Naive thymus-derived CD8-positive, alpha-beta T cell (primary cell): ENCODE measurements at places on chromosomes 5 and 9. TPM values are rescaled to one million over a fixed set of nuclear protein-coding genes. Genes with fewer than 3 reads are reported as not detected.

GRCh38 chr9:110468950-110469349 is 110.6 kb downstream of the SVEP1 start:
- no peak for DNase-seq
- H3K27ac ChIP-seq: no peak overlapping the region
- no peaks in the 10 kb centered on the region for H3K36me3 ChIP-seq
- no peak overlapping the region for H3K4me3 ChIP-seq
- H3K4me1 ChIP-seq: no peaks in the 10 kb centered on the region

DNA sequence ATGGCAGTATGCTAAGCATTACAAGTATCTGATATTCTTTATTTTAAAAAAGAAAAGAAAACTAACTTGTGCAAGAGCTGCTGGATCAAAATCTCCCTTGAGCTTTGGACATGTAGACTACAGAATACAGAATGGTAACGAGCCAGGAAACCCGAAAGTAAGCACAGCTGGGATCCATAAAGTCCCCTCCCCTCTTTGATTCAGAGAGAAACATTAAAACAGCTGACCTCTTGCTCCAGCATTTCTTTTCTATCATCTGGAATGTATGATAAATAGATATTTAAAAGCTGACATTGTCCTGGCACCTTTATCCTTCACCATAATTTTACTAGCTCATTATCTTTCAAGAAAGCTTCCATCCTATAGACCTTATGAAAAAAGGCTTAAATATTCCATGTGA is 28.2 kb upstream of the LPAR1 start:
- no peak overlapping the region for H3K4me3 ChIP-seq
- peaks cover 3% of the 10 kb centered on the region for H3K27me3 ChIP-seq
- no peak for DNase-seq
- no peaks in the 10 kb centered on the region for H3K4me1 ChIP-seq
- no peaks in the 10 kb centered on the region for H3K36me3 ChIP-seq

DNA sequence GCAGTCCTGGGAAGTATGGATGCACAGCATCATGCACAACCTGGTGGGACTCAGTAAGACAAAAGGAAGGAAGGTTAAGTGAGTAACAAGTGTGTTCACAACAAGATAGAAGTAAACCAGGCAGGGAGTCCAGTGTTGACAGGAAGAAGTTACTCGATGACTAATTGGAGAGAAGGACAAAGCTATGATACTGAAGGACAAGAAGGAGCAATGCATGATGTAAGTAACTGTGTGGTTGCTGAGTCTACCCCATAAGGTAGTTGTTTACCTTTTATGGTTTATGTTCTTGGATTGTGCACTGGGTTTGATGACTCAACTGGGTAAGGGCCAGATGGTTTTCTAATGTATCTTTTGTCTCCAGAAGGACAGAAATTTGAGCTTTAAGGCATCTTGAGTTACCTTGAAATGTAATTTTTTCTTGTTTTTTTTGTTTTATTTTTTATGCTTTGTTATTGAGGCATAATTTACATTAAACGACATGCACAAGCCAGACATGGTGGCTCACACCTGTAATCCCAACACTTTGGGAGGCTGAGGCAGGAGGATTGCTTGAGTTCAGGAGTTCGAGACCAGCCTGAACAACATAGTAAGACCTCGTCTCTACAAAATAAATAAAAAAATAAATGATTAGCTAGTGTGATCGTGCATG is 89.2 kb upstream of the CAST start:
- H3K27me3 ChIP-seq: no peaks in the 10 kb centered on the region
- H3K27ac ChIP-seq: no peak overlapping the region
- H3K4me1 ChIP-seq: no peaks in the 10 kb centered on the region
- H3K4me3 ChIP-seq: no peak overlapping the region
- DNase-seq: no peak
- no peaks in the 10 kb centered on the region for H3K36me3 ChIP-seq

DNA sequence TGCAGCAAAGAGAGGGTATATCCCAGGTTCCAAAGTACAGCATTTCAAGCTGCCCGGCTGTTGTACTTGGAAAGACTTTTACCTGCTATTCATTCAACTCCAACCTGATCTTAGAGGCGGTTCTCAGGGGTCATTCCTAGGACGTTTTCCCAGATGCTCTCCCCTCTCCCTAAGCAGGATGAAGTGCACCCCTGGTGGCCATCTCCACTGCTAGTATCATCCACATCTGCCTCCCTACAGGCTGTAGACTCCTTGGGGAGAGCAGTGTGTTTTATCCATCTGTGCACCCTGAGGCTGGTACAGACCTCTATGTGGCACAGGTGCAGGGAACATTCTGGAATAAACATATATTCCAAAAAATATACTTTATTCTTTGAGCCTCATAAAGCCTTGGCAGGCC is 56.8 kb downstream of the PTPN3 start:
- H3K27ac ChIP-seq: peak overlapping the region; percentile 43
- H3K36me3 ChIP-seq: no peaks in the 10 kb centered on the region
- DNase-seq: no peak

DNA sequence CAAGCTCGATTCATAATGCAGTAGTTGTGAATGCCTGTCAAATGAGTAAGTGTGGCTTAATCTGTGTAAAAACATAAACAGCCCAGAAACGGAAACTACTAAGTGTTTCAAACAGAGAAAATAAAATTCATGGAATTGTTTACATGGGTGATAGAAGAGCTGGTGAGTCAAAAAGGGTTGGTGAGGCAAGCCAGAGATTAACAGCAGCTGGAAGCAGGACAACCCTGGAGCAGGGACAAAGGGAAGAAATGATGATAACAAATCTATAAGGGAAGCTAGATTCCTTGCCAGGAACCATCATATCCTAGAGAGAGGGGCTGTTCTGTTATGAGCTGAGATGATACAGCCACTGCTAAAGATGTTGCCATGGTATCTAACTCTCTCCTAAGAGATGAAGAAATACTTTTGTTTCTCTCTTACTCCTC is 18.0 kb upstream of the PRR16 start:
- H3K36me3 ChIP-seq: no peaks in the 10 kb centered on the region
- DNase-seq: no peak
- H3K4me3 ChIP-seq: no peak overlapping the region
- H3K4me1 ChIP-seq: no peaks in the 10 kb centered on the region
- H3K27ac ChIP-seq: no peak overlapping the region

DNA sequence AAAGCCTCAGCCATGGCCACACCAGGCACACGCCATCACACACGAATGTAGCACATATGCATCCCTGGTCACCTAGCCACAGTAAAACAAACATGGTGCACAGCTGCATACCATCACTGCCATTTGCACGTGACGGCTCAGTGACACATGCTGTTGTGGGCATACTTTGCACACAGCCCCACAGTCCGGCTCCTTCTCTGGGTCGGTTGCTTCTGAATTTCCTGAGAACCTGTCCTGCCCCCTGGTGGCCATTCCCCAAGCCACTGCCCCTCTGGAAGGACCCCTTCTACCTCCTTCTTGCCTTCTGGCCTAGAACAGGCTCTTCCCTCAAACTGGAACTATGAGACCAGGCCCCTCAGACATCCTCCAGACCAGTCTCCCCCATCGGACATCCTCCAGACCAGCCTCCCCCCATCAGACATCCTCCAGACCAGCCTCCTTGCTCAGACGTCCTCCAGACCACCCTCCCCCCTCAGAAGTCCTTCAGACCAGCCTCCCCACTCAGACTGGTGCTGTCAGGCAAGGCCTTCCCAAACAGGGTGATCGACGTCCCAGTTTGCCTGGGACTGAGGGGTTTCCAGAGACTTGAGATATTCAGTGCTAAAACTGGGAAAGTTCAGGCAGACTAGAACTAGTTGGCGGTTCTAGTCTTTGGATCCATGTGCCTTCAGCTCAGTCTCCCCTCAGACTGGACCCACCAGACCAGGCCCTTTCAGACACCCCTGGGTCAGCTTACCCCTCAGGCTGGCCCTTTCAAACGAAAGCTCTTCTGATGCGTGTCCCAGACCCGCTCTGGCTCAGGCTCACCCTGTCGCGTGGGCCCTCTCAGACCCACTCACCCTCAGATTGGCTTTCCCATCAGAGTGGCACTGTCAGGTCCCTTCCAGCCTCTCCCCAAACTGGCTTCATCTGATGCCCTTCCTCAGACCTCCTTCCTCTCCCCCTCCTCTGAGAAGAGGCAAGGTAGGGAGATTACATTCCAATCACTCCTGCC is 24.3 kb upstream of the ENHO start:
- no peaks in the 10 kb centered on the region for H3K4me1 ChIP-seq
- no peak overlapping the region for H3K4me3 ChIP-seq

DNA sequence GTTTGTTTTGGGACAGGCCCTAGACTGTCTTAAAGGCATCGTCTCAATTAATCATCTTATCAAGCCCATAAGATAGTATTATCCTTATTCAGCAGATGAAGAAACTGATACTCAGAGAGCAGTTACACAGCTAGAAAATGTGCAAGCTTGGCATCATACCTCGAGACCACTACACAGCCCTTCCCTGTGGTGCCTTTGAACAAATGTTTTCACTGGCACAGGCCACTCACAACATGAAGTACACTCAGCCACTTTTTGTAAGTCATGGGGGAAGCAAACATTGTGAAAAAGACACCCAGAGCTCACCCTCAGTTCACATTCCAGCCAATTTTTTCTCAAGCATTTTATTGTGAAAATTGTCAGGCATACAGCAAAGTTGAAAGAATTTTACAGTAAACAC is 122.5 kb downstream of the WDR41 start:
- no peaks in the 10 kb centered on the region for H3K27me3 ChIP-seq
- no peaks in the 10 kb centered on the region for H3K36me3 ChIP-seq
- H3K4me1 ChIP-seq: no peaks in the 10 kb centered on the region
- H3K27ac ChIP-seq: no peak overlapping the region
- DNase-seq: no peak

GRCh38 chr5:82106207-82106606 is 134.4 kb downstream of the ATG10 start:
- H3K36me3 ChIP-seq: peaks cover 6% of the 10 kb centered on the region
- no peak overlapping the region for H3K27ac ChIP-seq
- DNase-seq: no peak
- no peaks in the 10 kb centered on the region for H3K27me3 ChIP-seq
- no peak overlapping the region for H3K4me3 ChIP-seq

DNA sequence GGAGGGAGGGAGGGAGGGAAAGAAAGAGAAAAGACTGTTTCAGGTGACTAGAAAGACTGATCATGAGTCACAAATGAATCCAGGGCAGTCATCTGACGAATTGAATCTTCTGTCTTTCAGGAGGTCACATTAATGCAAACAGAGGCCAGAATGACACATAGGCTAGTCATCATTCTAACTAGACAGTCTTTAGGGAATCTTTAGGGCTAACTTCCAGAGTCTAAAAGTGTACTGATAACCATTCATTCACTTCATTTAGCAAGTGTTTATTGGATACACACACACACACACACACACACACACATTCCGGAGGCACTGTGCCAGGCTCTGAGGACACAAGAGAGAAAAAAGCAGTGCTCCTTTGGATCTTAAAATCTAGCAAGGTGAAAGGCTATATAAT is 156.7 kb downstream of the EBF1 start:
- no peak for DNase-seq
- no peak overlapping the region for H3K27ac ChIP-seq
- H3K4me3 ChIP-seq: no peak overlapping the region
- H3K4me1 ChIP-seq: no peaks in the 10 kb centered on the region
- no peaks in the 10 kb centered on the region for H3K36me3 ChIP-seq

- H3K4me3 ChIP-seq: no peak overlapping the region
- peaks cover 18% of the 10 kb centered on the region for H3K27me3 ChIP-seq
- DNase-seq: no peak
- H3K36me3 ChIP-seq: no peaks in the 10 kb centered on the region
- no peaks in the 10 kb centered on the region for H3K4me1 ChIP-seq
These were observed 22.6 kb upstream of the NADK2 start for GRCh38 chr5:36264202-36264760.

GRCh38 chr5:179451114-179451827 is 99.1 kb upstream of the RUFY1 start:
- H3K27me3 ChIP-seq: peaks cover 29% of the 10 kb centered on the region
- no peaks in the 10 kb centered on the region for H3K4me1 ChIP-seq
- H3K36me3 ChIP-seq: no peaks in the 10 kb centered on the region
- no peak for DNase-seq
- H3K4me3 ChIP-seq: no peak overlapping the region
- H3K27ac ChIP-seq: no peak overlapping the region

- H3K4me1 ChIP-seq: no peaks in the 10 kb centered on the region
- H3K27ac ChIP-seq: no peak overlapping the region
- no peak overlapping the region for H3K4me3 ChIP-seq
- no peak for DNase-seq
These were observed 22.3 kb upstream of the SNAPC3 start for GRCh38 chr9:15400281-15400941.

The PIP5KL1 gene
- polyA plus RNA-seq: 0.28 TPM

The CCNB1 gene
- 1.7 TPM for polyA plus RNA-seq

The MCTP1 gene
- polyA plus RNA-seq: 0.08 TPM

The IL4 gene
- not detected for polyA plus RNA-seq

The PLEKHG4B gene
- polyA plus RNA-seq: not detected
